HAP-1 (cell line): ENCODE measurements at places on chromosomes 3 and 15.

GRCh38 chr15:38145651-38146111, 107.0 kb upstream of the SPRED1 start:
- DNase-seq: no peak

DNA sequence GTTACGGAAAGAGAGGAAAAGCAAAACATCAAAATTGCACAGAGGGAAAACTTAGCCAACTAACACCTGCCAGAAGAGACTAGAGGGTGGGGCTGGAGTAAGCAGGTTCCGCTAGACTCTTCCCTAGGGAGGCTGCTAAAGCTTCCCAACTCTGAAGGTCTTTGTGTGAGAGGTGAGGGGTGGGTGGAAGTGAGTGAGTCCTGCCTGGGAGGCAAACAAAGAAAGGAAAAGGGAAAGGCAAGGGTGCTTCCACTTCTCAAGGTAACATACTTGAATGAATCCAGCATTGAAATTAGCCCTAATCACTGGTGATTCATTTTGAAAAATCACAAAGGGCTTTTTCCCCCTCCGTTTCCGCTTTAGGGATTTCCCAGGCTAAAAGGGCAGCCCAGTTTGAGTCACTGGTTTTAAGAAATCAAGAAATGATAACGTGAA, 220.5 kb upstream of the ADAMTS9 start:
- no peak for DNase-seq

GRCh38 chr3:151228666-151229040, 25.6 kb upstream of the GPR171 start:
- no peak for DNase-seq

GRCh38 chr3:184639351-184639750, 72.5 kb downstream of the MAGEF1 start:
- no peak for DNase-seq

- DNase-seq: no peak
Measured at GRCh38 chr3:156158656-156159295, 38.4 kb downstream of the KCNAB1 start.

DNA sequence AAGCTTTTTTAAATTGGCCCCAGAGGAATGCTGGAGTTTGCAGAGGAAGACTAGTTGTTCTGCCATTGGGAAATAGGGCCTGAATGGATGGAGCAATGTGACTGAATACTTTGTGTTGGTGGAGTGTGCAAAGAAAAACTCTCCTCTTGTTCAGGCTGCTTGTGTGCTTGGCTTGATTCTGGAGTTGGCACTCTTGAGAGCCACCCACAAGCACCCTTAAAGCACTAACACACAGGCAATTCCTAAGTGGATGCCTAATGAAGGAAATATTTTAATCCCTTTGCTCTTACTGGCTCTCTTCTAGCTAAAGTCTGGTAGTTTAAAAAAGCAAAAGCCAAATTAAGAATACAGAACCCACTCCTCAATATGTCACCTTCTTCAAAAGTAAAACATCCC, 304.4 kb upstream of the C2CD4B start:
- no peak for DNase-seq

DNA sequence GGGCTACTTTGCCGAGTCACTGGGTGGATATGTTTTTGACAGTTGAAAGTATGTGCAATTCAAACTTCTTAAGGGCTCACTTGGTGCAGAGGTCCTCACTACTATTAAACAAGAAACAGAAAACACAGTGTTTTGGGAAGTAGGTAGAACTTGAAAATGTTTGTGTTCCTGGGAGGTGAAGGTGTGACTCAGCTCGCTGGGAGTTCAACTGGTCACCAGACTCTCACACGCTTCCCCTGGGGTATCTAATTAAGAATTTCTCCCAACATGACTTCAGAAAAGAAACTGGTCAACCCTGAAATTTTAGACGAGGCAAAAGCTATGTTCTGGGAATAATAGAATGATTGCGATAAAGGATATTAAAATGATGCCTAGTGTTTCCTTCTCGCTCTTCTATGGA, 1039.8 kb upstream of the SEMA6D start:
- no peak for DNase-seq

GRCh38 chr3:59406943-59407342, 357.1 kb upstream of the CFAP20DC start:
- no peak for DNase-seq

DNA sequence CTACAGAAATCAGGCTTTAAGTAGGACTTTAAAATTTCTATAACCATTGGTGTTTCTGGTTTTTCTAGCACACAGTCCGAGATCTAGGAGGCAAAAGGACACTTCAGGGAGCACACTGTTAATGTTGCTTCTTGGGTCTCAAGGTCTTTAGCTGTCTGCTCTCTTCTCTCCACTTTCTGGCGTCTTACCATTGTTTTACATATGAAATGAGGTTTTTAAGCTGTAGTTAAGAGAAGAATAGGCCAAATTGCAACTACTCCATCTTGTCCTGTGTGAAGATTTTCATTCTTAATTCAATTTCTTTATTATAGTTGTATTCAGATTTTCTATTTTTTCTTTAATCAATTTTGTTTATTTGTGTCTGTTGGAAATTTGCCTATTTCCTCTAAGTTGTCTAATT, 151.4 kb downstream of the WNT7A start:
- DNase-seq: no peak

DNA sequence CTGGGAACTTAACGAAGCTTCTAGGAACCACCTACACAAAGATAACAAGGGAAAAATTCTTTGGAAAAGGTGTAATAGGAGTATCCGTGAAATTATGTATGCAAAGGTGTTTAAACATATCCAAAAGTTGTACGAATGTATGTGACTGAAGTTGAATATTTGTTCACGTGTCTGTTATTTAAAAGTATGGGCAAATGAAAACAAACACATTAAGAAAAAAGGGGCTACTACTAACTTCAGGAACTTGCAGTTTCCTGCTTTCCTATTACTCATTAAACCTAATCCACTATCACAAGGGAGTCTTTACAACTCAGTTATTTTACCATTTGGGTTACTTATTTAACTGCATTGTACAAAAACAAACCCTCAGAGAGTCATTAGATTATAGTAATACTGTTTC, 33.9 kb upstream of the GRAMD1C start:
- no peak for DNase-seq

- DNase-seq: no peak
Measured at GRCh38 chr15:89364741-89365450, 30.3 kb upstream of the POLG start.

GRCh38 chr15:40062816-40063562, 24.0 kb upstream of the SRP14 start:
- DNase-seq: no peak

DNA sequence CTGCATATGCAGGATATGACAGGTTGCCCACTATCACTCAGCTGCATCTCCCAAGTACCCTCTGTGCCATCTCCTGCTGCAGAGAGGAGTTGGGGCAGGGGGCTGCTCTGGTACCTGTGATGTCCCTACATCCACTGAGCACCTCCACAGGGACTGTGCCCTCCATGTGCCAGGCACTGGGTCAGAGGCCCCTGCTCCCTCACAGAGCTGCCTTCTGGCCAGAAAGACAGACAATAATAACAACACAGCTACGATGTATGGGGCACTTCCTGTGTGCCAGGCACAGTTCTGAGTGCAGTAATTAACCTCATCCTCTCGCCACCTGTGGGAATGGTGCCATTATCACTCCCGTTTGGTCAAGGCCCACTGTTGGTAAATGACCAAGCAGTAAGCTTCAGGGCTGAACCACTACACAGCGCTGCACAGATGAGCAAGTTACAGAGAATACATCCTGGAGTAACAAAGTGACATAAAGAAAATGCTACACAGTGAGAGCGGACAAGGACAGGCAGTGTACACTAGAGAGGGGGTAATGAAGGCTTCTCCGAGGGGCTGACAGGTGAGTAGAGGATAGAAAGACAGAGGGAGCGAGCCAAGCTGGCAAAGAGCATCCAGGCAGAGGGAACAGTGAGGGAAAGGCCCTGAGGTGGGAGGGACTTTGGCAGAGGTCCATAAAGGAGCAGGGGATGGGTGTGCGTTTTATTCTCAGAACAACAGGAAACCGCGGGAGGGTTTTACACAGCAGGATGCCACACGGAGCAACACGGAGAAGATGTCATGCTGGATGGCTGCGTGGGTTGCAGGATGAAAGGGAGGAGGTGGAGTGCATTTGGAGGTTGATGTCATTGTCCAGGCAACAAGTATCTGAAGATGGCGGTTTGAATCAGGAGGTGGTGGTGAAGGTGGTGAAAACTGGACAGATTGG, 13.6 kb downstream of the WNT7A start:
- DNase-seq: no peak

- no peak for DNase-seq
Measured at GRCh38 chr3:172222478-172223071, 183.2 kb downstream of the FNDC3B start.

DNA sequence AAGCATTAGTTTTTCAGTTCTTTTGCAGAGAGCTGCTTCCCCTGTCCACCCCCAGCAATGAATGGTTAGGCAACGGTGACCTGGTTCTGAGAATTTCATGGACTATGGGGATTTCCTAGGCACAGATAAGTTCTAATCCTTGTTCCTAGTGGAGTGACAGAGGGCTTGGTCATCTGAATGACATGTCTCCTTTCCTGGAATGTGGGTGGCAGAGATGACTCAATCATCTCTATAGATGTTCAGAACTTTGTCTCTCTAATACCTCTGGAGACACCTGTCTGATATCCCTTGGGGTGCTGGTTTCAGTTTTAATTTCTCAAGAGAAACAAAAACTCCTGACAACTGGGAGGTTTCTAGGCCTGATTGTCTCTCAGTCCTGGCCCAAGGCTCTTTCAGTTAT, 10.4 kb downstream of the PLA2G4E start:
- no peak for DNase-seq

DNA sequence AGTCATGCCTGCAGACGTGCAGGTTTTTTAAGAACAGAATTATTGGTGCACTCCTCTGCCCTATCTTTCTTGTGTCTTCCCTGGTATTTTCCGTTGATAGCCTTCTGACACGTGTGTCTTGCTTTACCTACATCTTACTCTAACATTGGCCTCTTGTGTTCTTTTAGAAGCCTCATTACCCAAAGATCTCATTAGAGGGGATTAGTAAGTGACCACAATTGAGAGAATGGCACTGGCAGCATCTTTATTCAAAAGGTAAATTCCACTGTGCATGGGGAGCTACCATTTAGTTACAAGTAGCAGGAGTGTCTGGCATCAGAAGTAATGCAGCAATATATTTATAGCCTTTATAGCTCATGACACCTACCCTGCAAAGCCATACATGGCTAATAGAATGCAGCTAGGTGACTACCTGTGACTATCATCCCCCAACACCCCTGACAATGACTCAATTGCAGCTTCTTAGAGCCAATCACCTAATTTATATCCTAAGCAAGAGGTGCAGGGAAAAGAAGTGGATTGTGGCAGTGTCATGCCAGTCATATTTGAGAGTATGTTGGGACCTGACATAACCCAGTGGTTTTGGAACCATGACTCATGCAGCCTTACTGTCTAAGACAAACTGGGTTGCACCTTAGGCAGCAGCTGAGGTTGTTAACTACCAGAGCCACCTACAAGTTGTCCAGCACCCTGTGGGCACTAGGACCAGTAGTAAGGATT, 164.8 kb downstream of the GRM7 start:
- DNase-seq: no peak

- DNase-seq: no peak
Measured at GRCh38 chr3:153614140-153614539, 452.1 kb downstream of the RAP2B start.
